ENCODE measurements at places on chromosomes 2 and 18.
A peak's percentile ranks its signal among the peaks of the same experiment; 100 is the strongest.

DNA sequence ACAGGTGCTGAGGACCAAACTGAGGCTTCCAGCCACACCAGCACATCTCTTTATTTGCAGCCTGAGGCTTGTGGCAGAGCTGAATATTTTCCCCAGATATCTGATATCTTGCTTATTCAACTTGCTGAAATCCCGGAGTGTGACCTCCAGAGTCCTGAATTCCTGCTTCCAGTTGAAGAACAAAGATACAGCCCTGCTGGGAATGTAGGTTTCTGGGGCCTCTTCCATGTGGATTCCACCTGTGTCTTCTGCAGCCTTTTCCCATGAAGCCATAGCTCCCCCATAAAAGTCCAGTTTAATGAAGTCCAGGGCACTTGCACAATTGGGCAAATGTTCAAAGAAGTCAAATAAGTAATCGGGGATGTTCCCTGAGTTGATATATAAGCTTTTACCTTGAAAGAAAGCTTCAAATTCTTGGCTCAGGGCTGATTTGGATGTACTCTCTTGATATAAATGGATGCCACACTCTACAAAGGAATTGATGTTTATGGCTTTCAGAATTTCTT is 14.9 kb downstream of the NLRC4 start:
- no peak for DNase-seq

- DNase-seq: no peak
These were observed 316.6 kb upstream of the CHST9 start for GRCh38 chr18:27501671-27502070.

DNA sequence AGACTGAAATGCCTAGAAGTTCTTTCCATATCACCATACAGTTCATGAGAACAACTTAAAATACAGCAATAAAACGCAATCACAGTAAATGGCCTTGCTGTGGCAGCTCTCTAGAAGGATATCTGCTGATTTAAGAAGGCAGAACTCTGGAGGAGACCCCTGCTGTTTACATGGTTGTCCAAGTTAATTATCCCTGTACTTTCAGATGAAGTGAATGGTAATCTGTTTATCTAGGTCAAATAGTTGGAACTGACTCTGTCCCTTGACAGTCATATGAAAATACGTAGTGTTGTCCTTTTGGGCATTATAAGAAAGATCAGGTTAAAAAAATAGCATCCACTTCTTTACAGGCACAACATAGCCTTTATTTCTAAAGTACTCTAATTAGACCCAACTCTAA is 115.6 kb downstream of the COLEC12 start:
- no peak for DNase-seq

DNA sequence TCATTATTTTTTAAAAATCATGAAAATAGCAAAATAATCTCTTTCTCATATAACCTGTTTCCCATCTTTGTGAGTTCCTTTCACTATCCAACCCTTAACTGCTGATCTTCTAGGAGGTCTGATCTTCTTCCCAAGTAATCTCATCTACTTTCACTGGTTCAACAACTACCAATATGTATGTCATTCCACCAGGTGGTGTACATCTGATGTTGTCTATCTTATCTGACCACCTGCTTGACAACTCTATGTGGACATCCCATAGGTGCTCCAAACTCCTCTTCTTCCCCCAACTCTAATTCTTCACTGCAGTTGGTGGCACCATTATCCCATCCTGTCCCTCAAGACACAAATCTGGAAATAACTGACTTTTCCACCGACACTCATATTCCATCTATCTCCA is 62.5 kb downstream of the FAM228A start:
- DNase-seq: no peak

DNA sequence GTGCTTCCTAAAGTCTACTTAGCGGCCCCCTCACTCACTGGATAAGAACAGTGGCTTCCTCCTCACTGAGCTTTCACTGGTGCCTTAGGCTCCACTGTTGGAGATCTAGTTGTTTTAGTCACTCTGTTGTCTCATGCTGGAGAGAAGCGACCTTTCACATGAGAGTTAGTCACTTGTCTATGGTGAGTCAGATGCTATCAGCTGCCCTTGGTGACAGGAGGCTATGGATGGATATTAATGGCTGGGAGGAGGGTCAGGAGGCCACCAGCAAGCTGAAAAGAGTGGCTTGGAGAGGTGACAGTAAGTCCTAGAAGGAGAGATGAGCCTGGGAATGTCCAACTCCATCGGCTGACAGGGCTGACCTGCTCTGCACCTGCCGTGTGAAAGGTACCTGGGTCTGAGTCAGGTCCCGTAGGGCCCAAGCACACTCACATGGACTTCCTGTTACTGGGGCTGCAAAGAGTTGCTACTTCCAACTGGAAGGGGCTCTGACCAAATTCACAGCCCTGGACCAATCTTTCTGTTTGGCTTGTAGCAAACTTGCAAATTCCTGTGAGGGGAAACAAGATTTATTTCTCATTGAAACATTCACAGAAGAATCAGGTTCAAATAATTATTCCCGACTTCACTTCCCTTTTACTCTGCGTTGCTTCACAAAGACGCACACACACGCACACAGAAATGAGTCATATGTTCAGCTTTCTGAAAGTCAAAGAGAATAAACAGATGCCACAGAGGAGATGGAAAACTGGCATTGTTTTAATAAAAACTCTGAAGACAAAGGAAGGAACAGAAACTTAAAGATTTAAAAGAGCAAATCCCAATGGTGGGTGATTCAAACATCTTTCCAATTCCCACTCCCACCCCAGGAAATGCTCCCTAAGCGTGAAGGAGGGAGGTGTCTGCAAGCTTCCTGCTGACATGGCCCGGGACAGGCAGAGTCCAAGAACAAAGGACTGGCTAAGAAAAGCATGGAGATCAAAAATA is 203.5 kb upstream of the TWIST2 start:
- peak; percentile 40 for DNase-seq

GRCh38 chr2:121873864-121874263 is 118.4 kb downstream of the TSN start:
- no peak for DNase-seq

Data from fibroblast of skin of scalp (primary cell).